ENCODE measurements at places on chromosomes 16 and 17. TPM values are rescaled to one million over a fixed set of nuclear protein-coding genes. Genes with fewer than 3 reads are reported as not detected.

- no peak for DNase-seq
Observed at GRCh38 chr16:29975811-29976511, 2.3 kb downstream of the TAOK2 start.

- DNase-seq: no peak
Observed at GRCh38 chr17:7058831-7059447, 15.0 kb upstream of the SLC16A11 start.

GRCh38 chr16:28013392-28013791 is 50.1 kb downstream of the GSG1L start:
- DNase-seq: no peak

GRCh38 chr17:74797824-74798223 is 21.7 kb upstream of the NAT9 start:
- DNase-seq: no peak

The ZNF205 gene
- total RNA-seq: 7.2 TPM
